NCI-H748 treated with DMSO at 0.1 percent for 48 hours (cell line): ENCODE measurements at places on chromosomes 1 and 21.
A peak's percentile ranks its signal among the peaks of the same experiment; 100 is the strongest.

- peak; percentile 25 for DNase-seq
These were observed 10.0 kb upstream of the C1orf115 start for GRCh38 chr1:220680085-220680687.

DNA sequence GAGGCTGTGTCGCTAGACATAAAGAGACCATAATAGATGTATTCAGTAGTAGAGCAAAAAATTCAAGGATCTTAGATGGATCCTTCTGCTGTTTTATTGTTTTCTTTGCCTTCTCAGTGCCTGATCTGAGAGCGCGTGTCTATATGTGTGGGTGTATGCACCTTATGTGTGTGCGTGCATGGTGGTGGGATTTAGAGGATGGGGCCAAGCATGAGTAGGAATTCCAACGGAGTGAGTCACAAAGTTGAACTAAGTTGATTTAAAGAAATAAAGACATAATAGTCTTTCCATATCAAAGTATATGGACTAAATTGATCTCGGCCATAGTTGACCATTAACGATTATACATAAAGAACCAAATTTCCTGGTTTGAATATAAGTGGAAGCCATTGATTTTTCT, 178.7 kb downstream of the CYYR1 start:
- no peak for DNase-seq

DNA sequence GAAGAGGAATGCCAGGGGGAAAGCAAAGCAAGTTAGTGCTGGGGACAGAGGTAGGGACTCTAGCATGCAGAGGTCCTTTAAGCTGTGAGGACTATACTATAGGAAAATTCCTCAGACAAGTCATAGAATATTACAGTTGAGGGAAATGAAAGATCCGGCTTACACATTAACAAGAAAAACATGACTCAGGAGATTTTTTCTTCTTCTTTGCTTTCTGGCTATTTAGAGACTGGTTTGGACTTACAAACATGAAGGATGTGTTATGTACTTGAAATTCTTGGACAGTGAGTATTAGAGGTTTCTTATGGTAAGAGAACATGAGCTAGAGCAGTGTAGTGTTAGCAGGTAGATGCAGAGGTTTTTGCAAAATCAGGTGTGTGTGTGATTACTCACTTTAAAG, 24.9 kb downstream of the USP25 start:
- DNase-seq, result no peak

GRCh38 chr1:53718443-53718842, 20.5 kb downstream of the GLIS1 start:
- no peak for DNase-seq

- no peak for DNase-seq
These were observed 6.7 kb upstream of the RSRP1 start for GRCh38 chr1:25253911-25254310.

GRCh38 chr1:51867479-51868232, 10.9 kb downstream of the NRDC start:
- DNase-seq, result no peak

DNA sequence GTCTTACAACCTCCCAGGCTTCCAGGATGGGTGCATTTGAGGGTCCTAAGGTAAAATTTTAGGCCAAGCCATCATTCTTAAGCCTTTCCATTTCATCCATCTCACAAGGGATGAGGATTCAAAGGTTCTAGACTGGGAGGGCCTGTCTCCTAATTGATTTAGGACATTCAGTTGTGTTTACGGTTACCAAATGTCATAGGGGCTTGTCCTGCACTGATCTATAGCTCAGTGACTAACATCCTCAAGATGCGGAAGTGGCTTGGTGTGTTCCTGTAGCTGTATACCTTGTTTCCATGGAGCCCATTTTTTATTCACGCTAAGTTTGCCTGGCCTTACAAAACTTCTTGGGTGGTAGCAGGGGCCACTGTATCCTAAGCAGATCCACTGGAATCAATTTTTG, 52.8 kb downstream of the DUSP10 start:
- no peak for DNase-seq

- DNase-seq, result peak; percentile 9
These were observed 1.2 kb downstream of the AK5 start for GRCh38 chr1:77282866-77283539.

GRCh38 chr1:11138952-11139351, 39.3 kb upstream of the EXOSC10 start:
- no peak for DNase-seq

DNA sequence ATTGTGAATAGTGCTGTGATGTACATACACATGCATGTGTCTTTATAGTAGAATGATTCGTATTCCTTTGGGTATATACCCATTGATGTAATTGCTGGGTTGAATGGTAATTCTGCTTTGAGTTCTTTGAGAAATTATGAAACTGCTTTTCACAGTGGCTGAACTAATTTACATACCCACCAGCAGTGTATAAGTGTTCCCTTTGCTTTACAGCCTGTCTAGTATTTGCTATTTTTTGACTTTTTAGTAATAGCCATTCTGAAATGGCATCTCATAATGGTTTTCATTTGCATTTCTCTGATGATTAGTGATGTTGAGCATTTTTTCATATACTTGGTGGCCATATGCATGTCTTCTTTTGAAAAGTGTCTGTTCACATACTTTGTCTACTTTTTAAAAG, 54.5 kb upstream of the FAM78B start:
- DNase-seq, result no peak

DNA sequence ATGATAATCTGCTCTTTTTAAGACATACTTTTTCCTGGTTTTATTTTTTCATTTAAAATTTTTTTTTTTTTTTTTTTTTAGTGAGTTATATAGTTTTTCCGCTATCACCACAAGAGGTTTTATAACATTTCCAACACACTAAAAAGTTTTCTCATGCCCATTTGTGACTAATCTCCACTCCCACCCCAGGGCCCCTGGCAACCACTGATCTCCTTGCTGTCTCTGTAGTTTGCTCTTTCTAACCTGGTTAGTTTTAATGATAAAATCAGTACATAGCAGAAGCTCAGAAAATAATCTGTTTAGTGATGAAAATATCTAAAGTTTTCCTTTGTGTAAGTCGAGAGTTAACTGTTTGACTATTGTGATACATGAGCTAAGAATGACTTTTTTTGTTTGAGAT, 41.8 kb downstream of the IARS2 start:
- no peak for DNase-seq

DNA sequence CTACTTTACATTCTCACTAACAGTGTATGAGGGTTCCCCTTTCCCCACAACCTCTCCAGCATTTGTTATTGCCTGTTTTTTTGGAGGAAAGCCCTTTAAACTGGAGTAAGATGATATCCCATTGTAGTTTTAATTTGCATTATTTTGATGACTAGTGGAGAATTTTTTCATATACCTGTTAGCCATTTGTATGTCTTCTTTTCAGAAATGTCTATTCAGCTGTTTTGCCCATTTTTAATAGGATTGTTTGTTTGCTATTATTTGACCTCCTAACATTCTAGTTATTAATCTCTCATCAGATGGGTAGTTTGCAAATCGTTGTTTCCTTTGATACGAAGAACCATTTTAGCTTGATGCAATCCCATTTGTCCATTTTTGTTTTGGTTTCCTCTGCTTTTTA, 165.0 kb downstream of the GLUL start:
- no peak for DNase-seq

DNA sequence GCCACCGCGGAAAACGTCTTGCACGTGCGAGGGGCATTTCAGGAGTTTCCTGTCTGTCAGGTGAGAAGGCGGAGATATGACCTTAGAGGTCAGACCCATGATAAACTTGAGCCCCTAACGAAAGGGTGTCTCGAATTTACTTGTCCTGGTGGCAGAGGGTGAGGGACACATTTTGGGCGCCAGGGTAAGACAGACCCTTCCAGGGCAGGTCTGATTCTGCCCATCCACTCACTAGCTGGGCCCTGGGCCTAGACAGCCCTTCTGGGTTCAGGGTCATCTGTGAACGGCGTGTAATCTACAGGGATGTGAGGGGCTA, 395 bp upstream of the CSRP1 start:
- no peak for DNase-seq

- DNase-seq, result no peak
These were observed 26.7 kb downstream of the RC3H1 start for GRCh38 chr1:173995475-173995874.

DNA sequence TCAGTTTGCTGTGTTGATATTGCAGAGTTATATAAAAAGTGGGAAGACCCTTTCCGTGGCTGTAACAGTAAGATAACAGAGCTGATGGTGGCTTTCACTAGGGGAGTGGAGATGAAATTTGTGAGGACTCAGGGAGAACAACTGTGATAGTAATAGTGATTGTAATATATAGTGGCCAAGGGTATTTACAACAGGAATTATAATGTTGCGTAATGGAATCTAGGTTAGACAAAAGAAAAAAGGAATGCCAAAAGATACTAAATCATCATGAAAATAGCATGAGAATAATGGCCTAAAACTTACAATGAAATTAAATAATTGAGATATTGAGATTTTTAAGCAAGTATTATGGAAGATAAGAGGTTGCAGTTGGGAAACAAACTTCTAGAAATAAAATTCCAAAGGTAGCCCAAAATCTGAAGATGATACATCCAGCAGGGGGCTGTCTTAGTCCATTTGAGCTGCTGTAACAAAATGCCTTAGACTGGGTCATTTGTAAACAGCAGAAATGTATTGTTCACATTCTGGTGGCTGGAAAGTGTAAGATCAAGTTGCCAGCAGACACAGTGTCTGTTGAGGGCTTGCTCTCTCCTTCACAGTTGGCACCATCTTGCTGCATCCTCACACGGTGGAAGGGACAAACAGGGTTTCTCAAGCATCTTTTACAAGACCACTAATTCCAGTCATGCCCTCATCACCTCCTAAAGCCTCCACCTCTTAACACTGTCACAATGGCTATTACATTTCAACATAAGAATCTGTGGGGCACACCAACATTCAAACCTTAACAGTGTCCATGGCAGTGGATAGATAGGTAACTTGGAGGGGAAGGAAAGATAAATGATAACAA, 711.2 kb downstream of the MRPL39 start:
- peak; percentile 16 for DNase-seq

- DNase-seq, result no peak
These were observed 27.9 kb upstream of the COL24A1 start for GRCh38 chr1:86184426-86184825.

DNA sequence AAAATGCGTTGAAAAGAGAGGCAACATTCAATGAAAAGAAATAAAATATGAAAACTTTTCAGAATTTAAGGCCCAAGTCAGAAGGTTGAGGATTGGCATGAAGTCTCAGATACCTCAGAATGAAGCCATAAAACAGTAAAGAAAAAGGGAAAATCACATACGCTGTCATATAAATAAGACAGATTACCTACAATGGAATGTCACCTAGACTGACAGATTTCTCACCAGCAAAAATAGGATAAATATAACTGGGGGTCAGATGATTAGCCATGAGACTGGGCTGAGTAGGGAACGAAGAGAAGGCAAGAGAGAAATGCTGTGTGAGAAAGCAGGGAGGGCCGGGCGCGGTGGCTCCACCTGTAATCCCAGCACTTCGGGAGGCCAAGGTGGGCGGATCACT, 51.6 kb upstream of the DESI2 start:
- no peak for DNase-seq

GRCh38 chr1:181423301-181423918, 59.9 kb upstream of the CACNA1E start:
- DNase-seq, result peak; percentile 20

DNA sequence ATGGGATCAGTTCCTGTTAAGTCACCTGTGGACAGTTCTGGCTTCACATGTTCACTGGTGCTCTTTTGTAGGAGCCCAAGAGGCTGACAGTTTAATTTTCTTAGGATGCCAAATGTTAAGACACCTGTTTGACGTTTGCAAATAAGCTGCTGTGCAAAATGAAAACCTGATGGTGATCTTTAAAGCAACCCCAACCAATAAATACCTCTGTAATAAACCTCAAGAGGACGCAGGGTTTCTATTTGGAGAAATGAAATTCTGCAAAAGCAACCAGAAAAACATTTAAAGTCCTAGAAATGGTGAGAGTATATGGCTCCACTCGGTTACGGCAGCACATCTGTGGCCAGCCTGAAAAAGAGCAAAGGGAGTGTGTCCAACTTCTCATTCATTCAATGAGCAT, 5.7 kb upstream of the RHEX start:
- DNase-seq, result no peak

- DNase-seq, result no peak
These were observed 6.3 kb downstream of the RABGAP1L start for GRCh38 chr1:174165471-174166137.

DNA sequence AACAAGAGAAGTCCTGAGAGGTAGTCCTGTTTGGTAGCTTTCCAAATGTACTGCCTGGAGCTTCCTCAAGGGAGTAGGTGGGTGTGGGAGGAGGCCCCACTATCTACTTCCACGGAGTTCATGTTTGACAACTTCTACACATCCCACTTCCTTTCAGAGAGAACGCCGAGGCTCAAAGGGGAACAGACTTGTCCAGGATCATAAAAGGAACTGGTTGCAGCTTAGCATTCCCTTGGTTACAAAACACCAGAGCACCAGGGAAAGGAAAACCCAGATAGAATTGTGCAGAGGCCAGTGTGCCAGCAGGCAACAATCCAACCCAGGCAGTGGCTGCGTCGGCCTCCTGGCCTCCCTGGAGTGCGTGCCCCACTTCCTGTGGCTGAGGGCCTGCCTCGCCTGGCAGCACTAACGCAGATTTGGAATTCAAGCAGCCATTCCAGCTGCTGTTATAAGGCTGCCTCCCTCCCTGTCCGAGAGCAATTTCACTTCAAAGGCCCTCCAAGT, 4.2 kb upstream of the RAP1GAP start:
- no peak for DNase-seq

DNA sequence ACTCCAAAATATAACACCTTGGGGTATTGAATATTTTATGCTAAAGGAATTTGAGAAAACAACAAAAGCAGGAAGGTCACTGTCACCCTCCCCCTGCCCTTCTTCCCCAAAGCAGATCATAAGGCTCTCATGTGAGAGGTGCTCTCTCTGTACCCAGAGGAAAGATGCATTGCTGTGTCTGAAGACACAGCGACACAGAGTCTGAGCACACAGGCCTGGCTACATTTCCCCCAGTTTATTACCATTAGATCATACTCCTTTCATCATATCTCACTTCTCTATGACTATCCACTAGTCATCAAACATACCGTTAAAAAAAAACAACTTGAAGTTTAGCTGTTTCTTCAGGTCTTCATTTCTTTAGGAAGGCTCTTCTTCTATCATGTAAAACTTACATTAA, 127.1 kb downstream of the PPIAL4G start:
- no peak for DNase-seq

DNA sequence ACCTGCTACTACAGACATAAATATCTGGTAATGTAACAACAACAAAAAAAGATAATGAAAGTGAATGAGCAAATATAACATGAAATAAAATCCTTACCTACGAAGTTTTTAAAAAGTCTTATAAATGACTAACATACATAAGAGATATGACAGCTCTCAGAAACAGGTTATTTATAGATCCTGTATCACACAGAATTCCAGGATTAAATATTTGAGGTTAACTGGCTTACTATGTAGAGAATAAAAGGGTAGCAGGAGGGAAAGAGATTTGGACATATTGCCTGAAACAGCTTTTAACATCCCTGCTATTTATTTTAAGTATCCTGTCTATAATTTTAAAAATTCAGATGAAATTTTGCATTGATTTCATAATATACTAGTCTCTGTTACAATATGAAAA, 16.3 kb downstream of the MYSM1 start:
- DNase-seq, result no peak
